ENCODE measurements at places on chromosomes 1 and 21. TPM values are rescaled to one million over a fixed set of nuclear protein-coding genes. Genes with fewer than 3 reads are reported as not detected.
A peak's percentile ranks its signal among the peaks of the same experiment; 100 is the strongest.

DNA sequence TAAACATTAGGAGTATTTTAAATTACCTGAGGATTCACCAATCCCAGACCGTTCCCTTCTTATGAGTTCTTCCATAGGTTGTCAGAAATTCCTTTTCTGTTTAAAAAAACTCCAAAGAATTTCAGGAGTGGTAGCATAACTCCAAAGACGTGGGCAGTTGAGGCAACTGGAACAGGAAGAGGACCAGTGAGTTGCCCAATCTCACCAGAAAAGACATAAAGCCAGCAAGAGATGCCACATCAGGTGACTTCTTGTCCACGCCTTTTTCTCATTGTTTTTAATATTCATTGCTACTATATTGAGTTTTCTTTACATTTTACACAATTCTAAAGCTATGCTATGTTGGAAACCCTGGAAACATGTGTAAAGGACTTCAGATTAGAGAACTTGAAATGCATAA is 88.1 kb upstream of the JAK1 start:
- H3K4me1 ChIP-seq: no peaks in the 10 kb centered on the region
- H3K36me3 ChIP-seq: peaks cover 43% of the 10 kb centered on the region
- no peak overlapping the region for H3K4me3 ChIP-seq
- H3K27me3 ChIP-seq: peaks cover 21% of the 10 kb centered on the region

DNA sequence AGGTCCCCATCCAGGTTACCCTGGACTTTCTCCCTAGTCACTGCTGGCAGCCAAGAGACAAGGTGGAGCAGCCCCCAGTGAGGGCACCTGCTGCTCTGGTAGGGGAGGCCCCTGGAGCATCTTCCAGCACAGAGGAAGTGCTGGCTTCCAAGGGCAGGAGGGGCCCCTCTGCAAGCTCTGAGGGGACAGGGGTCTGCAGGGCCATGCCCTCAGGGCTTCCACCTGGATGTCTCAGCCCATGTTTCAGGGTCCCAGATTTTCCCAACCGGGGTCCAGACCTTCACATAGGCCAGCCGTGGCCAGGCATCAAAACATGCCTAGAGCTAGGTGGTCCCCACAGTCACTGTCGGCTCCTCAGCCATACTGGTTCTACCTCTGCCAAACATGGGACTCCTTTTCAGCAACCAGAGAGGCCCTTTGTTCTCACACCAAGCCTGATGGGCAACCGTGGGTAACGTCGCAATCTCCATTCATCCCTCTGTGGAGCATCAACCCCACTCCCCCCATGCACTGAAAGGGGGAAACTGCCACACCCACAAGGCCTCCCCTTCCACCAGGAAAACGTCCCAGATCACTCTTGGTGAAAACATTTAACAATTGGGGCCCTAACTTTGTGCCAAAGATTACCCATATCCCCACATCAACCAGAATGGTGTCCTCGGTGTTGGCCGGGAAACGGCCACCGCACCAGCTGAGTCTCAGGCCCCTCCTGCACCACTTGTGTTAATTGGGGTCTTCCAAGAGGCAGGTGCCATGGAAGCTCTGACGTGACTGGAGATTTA is 1.9 kb upstream of the COL6A2 start:
- peak overlapping the region; percentile 31 for H3K27ac ChIP-seq
- DNase-seq: peak; percentile 70
- H3K4me1 ChIP-seq: peaks cover 31% of the 10 kb centered on the region
- H3K27me3 ChIP-seq: no peaks in the 10 kb centered on the region

- H3K27ac ChIP-seq: peak overlapping the region; percentile 44
- no peak overlapping the region for H3K4me3 ChIP-seq
- DNase-seq: no peak
- no peaks in the 10 kb centered on the region for H3K36me3 ChIP-seq
Observed at GRCh38 chr21:35529171-35529863, 480.2 kb upstream of the RUNX1 start.

- no peak for DNase-seq
- no peak overlapping the region for H3K27ac ChIP-seq
- H3K36me3 ChIP-seq: peaks cover 58% of the 10 kb centered on the region
- H3K27me3 ChIP-seq: no peaks in the 10 kb centered on the region
- H3K4me1 ChIP-seq: no peaks in the 10 kb centered on the region
Observed at GRCh38 chr1:236568285-236568894, 35.9 kb downstream of the HEATR1 start.

- H3K27me3 ChIP-seq: no peaks in the 10 kb centered on the region
- H3K4me3 ChIP-seq: no peak overlapping the region
- H3K4me1 ChIP-seq: peaks cover 33% of the 10 kb centered on the region
- DNase-seq: no peak
- H3K36me3 ChIP-seq: no peaks in the 10 kb centered on the region
Observed at GRCh38 chr1:82373710-82374109, 573.0 kb downstream of the ADGRL2 start.

DNA sequence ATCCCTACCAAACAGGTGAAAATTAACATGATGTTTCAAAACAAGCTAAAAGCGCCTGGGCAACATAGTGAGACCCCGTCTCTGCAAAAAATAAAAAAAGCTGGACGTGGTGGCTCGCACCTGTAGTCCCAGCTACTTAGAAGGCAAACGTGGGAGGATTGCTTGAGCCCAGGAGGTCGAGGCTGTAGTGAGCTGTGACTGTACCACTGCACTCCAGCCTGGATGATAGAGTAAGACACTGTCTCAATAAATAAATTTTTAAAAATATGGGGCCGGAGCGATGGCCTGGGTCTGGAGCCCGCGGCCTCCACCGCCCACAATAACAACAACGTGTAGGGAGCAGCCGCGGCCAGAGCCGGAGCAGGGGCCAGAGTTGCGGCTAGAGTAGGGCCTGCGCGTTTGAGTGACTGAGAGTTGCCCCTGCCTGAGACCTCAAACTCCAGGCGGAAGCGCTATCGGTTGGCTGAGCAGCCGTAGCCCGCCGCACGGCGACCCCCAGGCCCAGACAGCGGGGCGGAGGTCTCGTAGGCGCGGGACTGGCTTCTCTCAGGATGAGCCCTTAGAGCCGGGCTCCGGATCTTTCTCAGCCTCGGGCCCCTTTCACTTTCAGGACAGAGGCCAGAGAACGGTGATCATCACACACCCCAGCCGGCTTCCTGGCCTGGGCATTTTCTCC is 41.4 kb downstream of the ZMYM1 start:
- no peaks in the 10 kb centered on the region for H3K27me3 ChIP-seq
- DNase-seq: no peak
- H3K4me1 ChIP-seq: peaks cover 6% of the 10 kb centered on the region
- H3K36me3 ChIP-seq: peaks cover 2% of the 10 kb centered on the region
- no peak overlapping the region for H3K4me3 ChIP-seq
- H3K27ac ChIP-seq: no peak overlapping the region

- H3K4me1 ChIP-seq: peaks cover 25% of the 10 kb centered on the region
- no peaks in the 10 kb centered on the region for H3K27me3 ChIP-seq
- H3K36me3 ChIP-seq: peaks cover 1% of the 10 kb centered on the region
- H3K27ac ChIP-seq: no peak overlapping the region
Observed at GRCh38 chr1:56142301-56142700, 437.1 kb downstream of the PLPP3 start.

The KRTAP15-1 gene
- not detected for total RNA-seq

The PPM1J gene
- total RNA-seq: 1.1 TPM

The TFF2 gene
- total RNA-seq: not detected
